ENCODE measurements at places on chromosomes 4 and X.

DNA sequence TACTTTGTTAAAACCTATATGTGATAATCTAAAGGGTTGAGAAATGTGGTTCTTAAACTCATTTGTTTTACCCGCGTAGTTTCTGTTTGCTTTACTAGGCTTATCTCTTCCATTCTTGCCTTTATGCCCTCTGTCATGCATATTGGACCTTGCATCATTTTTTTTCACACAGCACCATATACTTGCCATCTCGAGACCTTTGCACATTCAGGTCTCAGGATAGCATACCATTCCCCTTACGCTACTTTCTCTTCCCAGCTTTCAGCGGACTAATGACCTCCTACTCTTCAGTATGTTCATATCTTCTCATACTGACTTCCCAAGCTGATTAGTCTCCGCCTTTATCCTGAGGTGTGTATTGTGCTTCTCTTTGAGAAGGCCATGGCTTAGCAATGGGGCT is 40.5 kb downstream of the USP38 start:
- DNase-seq = no peak

- no peak for DNase-seq
Measured at GRCh38 chrX:128781506-128781905, 729.3 kb upstream of the ACTRT1 start.

- DNase-seq = no peak
Measured at GRCh38 chr4:183396227-183396637, 48.2 kb upstream of the CDKN2AIP start.

DNA sequence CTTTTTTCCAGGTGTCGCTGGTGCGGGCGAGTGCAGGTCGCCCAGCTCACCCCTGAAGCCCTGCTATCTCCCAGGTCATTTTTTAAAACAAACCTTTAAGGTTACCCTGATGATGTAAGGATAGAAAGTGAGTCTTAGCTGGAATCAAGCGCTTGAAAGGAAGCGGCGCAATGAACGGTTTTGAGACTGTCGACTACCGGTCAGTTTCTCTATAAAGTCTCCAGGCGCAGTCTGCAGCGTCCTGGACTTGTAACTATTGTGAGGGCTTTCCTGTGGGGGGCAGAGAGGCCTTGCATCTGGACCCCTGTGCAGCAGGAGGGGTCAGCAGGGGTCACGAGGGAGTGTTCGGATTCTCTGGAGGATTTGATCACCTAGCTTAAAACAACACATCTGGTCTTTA is 1.6 kb downstream of the KIT start:
- peak; percentile 5 for DNase-seq

DNA sequence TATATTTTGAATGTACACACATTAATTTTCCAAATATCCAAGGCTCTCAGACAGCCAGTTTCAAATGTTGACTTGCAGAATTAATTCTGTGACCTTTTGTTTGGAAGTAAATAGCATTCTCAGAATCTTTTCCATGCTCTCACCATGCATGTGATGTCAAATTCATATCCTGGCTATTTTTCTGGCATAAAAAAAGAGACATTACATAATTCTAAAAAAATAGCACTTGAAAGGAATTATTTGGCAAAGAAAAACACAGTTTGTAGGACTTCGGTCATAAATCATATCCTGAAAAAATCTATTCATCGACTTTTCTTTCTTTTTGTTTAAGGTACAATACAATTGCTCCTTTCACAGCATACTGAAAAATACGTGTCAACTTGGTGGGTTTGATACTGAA is 111.2 kb downstream of the GLRA3 start:
- DNase-seq = no peak

GRCh38 chr4:159240046-159240445 is 137.2 kb downstream of the RAPGEF2 start:
- no peak for DNase-seq

DNA sequence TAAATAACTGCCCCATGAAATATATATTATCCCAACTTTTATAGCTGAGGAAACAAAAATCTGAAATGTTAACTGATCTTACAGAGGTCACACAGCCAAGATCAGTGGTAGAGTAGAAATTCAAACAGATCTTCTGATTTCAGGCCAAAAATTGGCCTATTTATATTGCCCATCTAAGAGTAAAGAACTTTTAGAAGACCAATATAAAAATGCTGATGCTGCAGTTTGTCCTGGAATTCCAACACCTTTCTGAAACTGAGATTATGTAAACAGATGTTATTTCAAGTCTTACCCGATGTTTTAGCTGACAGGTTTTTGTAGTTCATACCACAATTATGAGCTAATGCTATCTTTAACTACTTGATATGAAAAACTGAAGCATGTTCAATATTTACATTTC is 51.1 kb downstream of the SPANXN3 start:
- DNase-seq = no peak

DNA sequence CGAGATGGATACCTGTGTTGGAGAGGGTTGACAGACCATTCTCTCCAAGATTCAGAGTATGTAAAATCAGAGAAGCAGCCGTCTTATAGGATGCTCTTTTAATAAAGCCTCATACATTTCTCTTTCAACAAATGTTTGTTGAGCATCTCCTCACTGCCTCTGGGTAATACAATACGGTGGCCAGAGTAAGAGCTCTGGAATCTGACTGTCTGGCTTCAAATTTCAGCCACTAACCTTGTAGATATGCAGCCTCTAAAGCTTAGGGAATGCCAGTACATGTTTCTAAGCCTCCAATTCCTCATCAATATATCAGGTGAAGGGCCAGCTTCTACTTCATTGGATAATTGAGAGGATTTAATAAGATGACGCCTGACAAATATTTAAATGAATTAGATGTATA is 61.3 kb downstream of the CLNK start:
- no peak for DNase-seq

DNA sequence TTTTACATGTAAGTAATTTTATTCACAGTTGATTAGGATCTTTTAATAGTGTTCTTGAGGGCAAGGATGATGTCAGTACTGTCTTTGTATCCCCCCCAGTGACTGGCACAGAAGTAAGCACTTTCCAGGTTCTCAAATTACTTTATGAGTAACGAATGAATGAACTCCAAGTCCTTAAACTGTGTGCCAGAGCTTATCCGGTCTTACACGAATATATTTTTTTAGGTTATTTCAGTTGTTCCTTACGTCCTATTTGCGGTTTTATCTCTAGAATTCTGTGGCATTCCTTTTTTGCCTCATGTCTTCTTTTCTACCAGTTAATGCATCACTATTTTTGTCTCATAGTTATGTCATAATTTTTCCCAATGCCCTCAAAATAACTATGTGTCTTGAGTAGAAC is 106.9 kb upstream of the MID1IP1 start:
- DNase-seq = no peak

DNA sequence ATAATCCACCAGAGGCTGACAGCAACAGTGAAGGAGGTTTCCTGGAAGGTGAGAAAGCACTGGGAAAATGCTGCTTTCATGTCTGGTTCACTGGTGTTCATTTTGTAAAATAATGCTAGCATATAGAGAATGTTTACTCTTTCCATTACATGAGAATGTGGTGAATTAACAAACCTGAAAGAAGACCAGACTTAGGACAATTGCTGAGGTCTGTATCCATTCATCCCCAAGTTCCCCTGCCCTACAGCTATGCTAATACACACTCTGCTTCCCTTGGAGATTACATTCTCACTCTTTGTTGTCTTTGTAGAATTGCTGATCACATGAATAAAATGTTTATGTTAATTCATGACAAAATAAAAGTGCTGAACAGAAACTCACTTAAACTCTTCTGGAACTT is 99.5 kb downstream of the ARHGAP6 start:
- DNase-seq = no peak

- DNase-seq = peak; percentile 24
Measured at GRCh38 chrX:64206556-64207162, 1.2 kb upstream of the AMER1 start.

GRCh38 chrX:64792598-64793337 is 183.5 kb downstream of the ZC4H2 start:
- no peak for DNase-seq

- no peak for DNase-seq
Measured at GRCh38 chr4:80425124-80426100, 89.9 kb downstream of the CFAP299 start.
